Myocyte (in vitro differentiated cells): ENCODE measurements at places on chromosomes 6 and 20.
A peak's percentile ranks its signal among the peaks of the same experiment; 100 is the strongest.

GRCh38 chr6:34657307-34657978 is 39.1 kb downstream of the ILRUN start:
- peak; percentile 85 for DNase-seq

DNA sequence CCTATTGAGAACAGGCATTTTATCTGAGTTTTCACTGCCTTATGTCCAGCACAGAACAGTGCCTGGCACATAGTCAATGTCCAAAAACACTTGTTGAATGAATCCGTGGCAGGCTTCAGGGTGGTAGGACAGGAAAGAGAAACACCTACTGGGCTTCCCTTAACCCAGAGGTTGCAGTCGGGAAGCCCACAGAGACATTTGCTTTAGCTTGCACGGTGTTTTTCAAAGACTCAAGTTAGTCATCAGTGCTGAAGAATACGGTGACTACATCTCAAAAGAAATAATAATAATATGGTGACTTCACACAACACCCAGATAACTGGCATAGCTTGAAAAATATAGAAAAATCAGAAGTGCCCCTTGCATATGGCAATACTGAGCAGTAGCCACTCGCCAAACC is 160.4 kb downstream of the CD83 start:
- DNase-seq, result no peak

- DNase-seq, result peak; percentile 31
Observed at GRCh38 chr6:12886961-12887775, 170.6 kb downstream of the PHACTR1 start.

DNA sequence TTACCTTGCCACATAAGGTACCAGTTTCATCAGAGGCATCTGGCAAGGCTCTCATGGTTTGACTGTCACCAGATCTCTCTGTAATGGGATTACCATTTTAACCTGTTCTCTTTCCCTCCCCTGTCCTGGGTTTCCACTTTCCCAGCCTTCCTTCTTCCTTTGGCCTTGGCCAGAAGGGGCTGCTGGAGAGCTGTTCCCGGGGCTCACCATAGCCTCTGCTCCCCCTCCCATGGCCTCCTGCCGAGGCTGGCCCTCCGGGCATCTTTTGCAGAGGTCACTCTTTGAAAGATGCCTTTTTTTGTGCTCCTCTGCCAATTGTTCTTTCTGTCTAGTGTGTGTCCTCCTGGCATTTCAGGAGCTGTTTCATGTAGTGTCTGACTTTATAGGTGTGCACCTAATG is 100.7 kb upstream of the SCP2D1 start:
- no peak for DNase-seq

- DNase-seq, result no peak
Observed at GRCh38 chr6:80579391-80580023, 473.0 kb downstream of the BCKDHB start.

- DNase-seq, result peak; percentile 26
Observed at GRCh38 chr6:107956586-107957307, 1.3 kb downstream of the SEC63 start.

GRCh38 chr6:72740135-72740534 is 118.3 kb downstream of the KCNQ5 start:
- no peak for DNase-seq

DNA sequence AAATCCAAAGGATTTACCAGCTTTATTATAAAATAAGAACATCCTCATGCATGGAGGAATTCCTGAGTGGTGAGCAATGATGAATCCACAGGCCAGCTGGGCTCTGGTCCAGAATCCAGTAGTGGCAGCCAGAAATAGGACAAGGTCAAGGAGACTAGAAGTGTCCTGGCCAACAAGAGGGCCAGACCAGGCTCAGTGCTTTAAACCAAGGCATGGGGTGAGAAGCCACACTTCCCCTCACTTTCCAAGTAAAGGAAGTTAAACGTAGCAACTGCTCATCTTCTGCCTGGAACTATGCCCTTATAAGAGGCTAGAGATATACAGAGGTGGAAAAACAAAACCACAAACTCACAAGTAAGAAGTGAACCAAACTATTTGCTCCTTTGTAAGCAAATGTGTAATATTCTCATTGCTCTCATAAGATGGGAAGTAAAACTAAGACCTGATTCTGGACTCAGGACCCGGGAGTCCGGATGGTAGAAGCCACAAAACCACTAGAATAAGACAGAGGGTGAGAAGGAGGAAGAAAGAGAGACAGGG is 253.2 kb downstream of the UST start:
- DNase-seq, result peak; percentile 93

DNA sequence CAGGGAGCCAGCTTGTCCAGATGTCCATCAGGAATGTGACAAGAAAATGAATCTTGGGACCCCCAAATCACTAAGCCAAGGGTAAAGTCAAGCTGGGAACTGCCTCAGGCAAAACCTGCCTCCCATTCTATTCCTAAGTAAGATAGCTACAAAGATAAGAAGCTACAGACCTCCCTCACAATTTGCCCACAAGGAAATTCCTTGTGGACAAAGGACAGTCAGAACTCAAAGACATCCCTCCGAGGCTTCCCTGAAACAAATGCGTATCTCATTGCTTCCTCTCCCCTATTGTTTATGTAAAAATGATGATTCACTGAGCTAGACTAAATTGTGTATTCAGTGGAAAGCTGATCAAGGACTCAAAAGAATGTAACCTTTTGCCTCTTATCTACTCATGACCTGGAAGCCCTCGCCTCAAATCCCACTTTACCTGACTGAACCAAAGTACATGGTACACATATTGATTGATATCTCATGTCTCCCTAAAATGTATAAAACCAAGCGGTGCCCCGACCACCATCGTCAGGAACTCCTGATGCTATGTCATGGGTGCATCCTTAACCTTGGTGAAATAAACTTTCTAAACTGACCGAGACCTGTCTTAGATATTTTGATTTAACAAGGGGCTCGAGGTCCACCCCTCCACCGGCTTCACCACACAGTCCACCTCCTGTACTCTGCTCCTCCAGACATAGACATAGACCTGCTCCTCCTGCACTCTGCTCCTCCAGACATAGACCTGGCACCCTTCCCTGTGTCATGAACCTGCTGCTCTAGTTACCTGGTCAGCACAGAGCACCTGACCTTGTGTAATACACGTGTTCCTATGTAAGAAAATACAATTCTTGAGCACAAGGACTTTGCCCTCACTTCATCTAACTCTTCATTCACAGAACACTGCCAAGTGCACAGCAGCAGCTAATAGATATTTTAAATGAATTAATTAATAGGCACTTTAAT is 81.4 kb downstream of the WDR27 start:
- DNase-seq, result no peak

- DNase-seq, result peak; percentile 79
Observed at GRCh38 chr20:49132995-49133478, 55.1 kb downstream of the STAU1 start.

- DNase-seq, result no peak
Observed at GRCh38 chr20:38890497-38890818, 35.8 kb upstream of the FAM83D start.

GRCh38 chr6:23534351-23534750 is 591.7 kb upstream of the NRSN1 start:
- DNase-seq, result no peak
